ENCODE measurements at places on chromosomes 12 and 14.

- no peak for DNase-seq
Observed at GRCh38 chr12:13627536-13627935, 353.9 kb downstream of the GRIN2B start.

DNA sequence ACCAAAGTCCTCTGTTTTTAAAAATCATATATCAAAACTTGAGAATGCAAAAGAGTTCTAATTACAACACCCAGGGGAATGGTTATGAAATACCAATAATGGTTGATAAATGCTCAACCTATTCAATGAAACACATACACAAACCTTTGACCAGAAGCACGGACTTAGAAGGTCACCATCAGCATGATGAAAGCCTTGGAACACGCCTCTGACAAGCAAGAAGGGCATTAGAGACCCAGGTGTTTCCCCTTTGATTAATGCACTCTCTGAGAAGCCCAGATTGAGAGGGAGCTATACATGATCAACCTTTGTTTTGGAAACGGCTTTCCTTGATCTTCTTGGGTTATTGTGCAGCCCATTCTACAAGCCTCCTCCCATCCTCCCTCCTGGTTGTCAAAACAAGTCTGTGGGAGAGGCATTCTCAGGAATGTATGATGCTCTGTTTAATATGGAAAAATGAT, 69.0 kb downstream of the ZFP36L1 start:
- no peak for DNase-seq

DNA sequence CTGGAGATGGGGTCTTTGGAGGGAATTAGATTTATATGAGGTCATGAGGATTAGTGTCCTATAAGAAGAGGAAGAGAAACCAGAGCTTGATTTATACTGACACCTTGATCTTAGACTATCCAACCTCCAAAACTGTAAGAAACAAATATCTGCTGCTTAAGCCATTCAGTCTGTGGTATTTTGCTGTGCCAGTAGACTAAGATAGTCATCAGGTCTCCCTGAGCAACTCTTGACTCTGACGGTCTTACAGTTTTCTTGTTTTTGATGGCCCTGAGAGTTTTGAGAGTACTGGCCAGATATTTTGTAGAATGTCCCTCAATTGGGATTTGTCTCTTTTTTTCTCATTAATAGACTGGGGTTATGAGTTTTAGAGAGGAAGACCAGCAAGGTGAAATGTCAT, 51.7 kb downstream of the TSHR start:
- DNase-seq, result no peak

DNA sequence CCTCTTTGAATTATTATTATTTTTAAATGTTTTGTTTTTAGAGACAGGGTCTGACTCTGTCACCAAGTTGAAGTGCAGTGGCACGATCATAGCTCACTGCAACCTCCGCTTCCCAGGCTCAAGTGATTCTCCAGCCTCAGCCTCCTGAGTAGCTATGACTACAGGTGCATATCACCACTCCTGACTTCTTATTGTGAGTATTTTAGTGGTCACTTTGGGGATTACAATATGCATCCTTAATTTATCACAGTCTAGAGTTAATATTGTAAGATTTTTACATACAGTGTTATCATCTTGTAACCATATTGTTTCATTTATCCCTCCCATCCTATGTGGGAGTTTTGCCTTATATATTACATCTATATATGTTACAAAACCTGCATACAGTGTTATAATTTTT, 13.4 kb downstream of the FGF23 start:
- DNase-seq, result no peak

DNA sequence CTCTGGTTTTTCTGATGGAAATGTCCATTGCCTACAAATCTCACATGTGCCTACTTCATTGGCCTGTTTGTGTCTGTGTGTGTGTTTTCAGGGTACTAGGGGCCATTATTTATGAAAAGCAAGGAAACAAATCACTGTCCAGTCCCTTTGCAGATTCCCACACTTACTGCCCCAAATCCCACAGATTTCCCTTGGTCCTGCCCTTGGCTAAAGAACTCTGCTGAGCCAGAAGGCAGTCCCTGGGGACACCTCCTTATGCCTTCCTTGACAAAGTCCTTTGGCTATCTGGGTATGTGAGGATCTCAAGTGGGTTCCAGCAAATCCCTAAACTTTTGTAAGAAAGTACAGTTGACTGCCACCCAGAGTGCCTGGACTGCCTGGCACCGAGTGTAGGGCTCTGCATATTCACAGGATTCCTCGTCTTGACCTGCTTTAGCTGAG, 388.1 kb downstream of the BCAT1 start:
- DNase-seq, result no peak

GRCh38 chr14:49641697-49642129, 6.7 kb upstream of the DNAAF2 start:
- no peak for DNase-seq

DNA sequence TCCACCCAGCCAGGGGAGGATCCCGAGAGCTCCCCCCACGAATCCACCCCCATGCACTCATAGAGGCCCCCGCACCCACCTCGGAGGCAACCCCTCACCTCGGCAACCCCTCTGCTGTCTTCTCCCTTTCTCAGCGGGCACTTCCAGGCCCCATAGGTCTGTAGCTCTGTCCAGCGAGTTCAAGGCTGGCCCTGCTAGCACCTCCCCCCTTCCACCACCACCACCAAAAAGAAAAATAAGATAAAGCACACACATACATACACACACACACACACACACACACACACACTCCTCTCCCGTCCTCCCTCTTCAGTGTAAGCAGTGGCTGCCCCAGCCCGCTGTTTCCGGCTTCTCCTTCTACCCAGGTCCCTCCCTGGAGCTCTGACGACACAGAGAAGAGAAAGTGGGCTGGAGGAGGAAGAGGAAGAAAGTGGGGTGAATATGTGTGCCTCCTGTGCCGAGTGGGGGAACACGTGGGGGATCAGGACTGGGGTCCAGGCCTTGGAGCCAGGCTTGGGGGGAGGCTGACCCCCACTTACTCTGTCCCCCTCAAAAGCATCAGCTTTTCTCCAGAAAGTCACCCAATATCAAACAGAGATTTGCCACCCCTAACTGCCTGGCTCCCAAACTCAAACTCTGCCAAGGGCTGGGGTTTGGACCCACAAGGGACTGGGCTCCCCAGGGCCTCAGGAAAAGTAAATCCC, at the start of gene STAT6:
TSS of gene STAT6 (minus strand) at position 332 of the 704 bp plus-strand sequence. CDS start 3,084 bp downstream, outside the sequence.
- no peak for DNase-seq

GRCh38 chr12:14960548-14961465, 594 bp downstream of the ARHGDIB start:
- no peak for DNase-seq

DNA sequence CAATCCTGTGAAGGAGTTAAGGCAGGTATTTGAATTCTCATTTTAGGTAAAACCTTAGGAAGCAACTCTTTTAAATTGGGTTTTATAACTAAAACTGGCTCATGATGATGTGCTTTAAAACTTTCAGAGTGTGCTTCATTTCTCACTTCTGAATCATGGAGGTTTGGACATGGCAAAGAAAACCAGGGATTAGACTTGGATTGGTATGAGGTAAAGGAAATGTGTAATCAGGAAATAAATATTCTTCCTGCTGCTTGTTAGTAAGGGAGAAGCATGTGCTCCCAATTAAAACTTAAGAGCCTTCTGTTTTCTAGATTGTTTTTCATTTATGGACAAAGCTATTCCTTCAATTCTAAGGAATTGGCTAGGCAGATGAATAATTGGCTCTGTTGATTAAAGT, 57.4 kb downstream of the FBXO33 start:
- no peak for DNase-seq

- no peak for DNase-seq
Observed at GRCh38 chr14:97120611-97121031, 323.4 kb downstream of the VRK1 start.

Measured in cerebellar nuclear complex (tissue), 1 donor.